ENCODE measurements at places on chromosomes 3 and 15.

DNA sequence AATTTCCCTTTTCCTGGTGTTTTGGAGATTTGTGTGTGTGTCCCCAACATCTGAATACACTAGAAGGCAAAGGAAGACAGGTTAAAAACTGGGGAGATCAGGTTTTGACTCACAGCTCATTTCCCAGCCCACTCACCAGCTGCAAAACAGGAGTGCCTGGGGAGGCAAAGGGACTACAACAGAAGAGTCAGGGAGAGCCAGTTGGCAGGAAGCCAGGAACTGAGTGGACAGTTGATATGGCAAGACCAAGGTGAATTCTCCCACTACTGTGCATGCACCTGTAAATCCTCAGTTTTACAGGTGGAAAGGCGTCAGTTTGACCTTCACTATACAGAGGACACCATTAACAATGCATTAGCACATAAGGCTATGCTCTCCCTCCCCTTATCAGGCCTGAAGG lies 901.5 kb upstream of the SEMA6D start:
- no peak for DNase-seq

DNA sequence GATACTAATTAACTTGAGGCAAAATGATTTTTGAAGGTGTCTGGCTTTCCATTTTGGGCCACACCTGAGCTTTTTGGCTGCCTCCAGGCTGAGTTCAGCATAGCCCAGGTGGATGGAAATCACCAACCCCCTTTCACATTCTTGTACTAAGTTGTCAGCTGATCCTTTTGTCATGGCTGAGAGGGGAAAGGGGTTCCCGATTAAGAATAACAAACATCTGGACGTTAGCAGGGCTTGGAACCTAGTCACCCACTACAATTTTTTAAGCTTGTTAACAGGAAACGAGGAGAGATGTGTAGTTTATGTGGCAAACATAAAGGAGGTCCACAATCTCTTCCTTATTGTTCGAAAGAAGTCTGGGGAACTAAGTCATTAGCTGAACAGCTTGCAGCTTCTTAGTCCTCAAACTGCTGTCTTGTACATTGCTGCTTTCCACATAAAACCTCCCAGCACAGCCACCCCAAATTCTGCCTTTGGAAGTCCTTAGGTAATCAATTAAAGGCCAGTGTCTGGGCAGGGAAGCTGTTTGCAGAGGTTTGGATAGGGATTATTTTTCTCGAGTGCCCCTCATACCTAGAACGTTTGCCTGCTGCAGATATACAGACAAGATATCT lies 5.0 kb downstream of the NR2F2 start:
- DNase-seq: no peak

DNA sequence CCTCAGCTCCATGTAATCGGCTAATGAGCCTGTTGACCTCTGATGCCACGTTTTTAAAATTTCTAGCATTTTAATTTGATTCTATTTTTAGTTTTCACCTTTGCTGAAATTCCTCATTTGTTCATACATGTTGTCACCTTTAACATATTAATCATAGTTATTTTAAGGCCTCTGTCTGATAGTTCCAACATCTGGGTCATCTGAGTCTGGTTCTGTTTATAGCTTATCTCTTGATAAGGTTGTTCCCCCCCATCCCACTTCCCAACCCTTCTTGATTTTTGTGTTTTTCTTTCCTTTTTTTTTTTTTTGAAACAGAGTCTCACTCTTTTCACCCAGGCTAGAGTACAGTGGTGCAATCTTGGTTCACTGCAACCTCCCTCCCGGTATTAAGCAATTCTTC lies 36.4 kb downstream of the MAP2K1 start:
- no peak for DNase-seq

GRCh38 chr15:88571153-88571851 lies 24.8 kb upstream of the DET1 start:
- no peak for DNase-seq

DNA sequence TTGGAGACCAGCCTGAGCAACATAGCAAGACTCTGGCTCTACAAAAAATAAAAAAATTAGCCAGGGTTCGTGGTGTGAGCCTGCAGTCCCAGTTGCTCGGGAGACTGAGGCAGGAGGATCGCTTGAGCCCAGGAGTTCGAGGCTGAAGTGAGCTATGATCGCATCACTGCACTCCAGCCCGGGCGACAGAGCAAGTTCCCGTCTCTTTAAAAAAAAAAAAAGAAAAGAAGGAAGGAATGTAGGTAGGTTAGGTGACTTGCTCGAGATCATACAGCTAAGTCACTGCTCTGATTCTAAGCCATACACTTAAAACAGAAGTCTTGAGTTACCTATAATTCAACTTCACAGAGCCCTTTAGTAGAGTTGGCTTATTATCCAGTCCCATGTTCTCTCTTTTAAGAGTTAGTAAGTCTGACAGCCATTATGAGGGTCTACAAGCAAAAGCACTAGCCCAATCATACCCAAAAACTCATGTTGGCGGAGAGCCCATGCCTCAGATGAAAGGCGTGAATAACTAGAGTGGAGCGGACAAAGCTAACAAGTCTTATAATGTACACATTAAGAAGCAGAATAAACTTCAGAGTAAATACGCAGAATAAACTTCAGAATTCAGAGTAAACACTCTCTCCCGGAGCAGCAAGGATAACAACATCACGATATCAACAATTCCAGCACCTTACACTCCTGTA lies 768 bp downstream of the AAGAB start:
- no peak for DNase-seq

- DNase-seq: no peak
These were observed 84.5 kb downstream of the MINAR1 start for GRCh38 chr15:79516646-79517045.

DNA sequence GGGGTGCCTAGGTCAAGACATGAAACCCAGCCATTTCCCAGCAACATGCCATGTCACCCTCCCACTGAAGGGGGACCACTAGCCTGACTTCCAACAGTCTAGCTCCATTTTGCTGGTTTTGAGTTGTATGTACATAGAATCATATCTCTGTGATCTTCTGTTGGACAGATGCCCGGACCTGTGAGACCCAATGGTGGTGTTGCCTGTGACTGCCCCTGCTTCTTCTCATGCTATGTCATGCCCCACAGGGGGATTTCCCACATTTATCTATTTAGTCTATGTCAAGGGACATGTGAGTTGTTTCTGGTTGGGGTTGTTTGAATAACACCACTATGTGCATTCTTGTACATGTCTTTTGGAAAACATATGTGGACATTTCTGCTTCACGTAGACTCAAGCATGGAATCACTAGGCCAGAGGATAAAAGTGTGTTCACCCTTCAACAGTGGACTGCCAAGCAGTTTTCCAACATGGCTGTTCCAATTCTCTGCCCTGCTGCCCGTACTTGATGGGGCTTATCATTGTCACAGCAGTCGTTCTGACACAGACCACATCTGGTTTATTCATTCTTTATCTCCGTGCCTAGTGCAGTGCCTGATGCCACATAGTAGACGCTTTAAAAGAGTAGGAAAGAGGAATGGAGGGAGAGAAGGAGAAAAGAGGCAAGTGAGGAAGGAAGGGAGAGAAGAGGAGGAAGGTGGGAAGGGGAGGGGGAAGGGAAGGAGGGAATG lies 114.4 kb downstream of the TPRA1 start:
- no peak for DNase-seq

DNA sequence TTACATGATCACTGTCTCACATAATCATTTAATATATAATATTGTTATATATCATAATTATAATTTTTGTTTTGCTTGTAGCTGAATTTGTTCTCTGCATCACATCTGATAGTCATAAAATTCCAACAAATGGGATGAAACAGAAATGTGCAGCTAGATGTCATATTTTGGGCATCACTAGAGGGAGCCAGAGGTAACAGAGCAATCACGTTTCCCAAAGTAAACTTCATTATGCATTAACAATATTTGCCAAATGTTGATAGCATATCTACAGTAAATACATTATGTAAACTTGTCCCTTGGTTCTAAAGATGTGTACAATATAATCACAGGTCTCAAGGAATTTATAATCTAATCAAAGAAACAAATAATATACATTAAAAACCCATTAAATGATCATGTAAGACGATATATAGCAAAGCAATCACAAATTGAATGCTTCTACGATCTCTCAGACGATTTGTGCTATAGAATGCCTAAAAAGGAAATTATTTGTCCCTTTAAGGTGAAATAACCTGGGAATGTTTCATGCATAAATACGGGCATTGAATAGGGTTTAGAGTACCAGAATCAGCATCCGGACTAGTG lies 234.2 kb upstream of the MCTP2 start:
- no peak for DNase-seq

- DNase-seq: no peak
These were observed 82.3 kb downstream of the RBPMS2 start for GRCh38 chr15:64693134-64693533.

DNA sequence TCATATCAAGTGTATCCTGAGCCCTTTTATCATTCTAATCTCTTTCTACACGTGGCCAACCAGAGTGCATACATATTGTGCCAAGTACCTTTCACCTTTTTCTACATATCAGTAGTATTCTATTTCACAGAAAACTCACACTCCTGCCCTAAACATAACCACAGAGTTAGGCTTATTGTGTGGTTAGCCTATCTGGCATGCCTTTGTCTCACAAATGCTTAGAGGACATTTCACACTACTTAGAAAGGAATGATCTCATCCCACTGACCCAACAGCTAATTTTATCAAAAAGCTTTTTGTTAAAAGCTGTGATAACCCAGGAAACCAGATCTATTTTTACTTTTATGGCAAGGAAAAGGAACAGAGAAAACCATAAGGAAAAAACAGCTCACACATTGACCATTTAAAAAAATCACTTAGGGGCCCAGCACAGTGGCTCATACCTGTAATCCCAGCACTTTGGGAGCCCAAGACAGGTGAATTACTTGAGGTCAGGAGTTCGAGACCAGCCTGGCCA lies 17.8 kb upstream of the MAP4 start:
- DNase-seq: no peak

DNA sequence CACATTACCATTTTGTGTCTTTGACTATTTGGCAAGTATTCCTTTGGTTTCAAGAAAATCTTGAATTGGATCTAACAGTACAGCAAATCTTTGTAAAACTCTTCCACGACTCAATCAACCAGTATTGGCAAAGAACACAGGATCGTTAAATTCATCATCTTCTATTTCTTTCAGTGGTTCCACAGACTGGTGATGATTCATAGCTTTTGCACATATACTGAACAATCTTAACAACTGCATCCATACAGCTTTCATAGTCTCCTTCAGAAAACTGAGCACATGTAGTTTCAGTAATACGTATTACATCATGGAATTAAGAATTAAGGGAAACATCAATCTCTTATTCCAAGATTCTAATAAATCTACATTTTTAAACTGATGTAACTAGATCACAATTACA lies 91.6 kb upstream of the LIPC start:
- no peak for DNase-seq

DNA sequence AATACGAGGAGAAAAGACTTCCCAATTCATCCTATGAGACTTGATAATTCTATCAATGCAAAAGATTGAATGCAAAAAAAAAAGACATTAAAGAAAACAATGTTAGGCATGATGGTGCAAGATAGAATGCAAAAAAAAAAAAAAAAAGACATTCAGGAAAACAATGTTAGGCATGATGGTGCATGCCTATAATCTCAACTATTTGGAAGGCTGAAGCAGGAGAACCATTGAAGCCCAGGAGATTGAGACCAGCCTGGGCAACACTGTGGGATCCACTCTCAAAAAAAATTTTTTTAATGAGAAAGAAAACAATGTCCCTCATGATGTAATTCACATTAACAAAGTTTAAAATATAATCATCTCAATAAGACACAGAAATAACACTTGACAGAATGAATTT lies 75.9 kb downstream of the MYO9A start:
- no peak for DNase-seq

DNA sequence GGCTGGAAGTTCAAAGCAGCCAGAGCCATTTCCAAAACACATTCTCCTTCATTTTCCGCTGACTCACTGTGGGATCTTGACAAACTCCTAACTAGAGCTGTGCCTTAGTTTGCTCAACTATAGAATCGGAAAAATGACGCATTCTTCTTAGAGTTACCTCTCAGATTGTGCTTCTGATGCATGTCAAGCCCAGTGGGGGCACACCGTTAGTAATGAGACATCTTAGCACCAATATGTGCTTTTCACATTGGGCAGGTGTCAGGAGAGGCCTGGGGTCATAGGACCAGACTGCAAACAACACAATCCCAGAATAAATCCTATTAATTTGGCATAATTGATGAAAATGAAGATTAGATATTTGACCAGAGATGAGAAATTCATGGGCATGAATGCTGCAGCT lies 71.3 kb upstream of the UBE3A start:
- DNase-seq: no peak

DNA sequence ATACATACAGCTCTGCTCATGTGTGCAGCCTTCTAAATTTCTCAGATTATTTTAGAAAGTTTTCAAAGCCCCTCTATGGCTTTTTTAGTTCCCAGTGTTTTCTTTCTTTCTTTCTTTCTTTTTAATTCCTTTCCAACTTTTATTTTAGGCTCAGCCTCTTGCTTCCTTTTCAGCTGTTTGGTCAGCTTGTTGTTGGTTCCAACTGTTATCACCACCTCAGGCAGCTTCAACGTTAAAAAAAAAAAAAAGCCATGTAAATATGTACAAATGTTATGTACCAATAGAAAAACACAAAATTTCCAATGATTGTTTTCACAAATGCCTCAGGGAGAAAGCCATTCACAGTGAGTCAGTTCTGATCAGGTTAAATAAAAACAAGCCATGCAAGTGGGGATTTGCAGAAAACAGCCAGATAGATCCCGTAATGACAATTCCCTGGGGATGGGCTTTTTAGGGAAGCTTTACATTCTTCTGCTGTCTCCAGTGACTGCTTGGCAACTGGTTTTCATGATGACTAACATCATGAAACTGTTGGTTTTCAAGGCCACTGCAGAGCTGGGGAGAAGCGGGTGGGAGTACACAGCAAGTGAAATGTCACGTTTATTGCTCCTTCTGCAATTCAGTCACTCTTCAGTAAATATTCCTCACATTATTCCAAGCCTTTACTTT lies 908.4 kb downstream of the EPHA3 start:
- no peak for DNase-seq

GRCh38 chr3:4992118-4992517 lies 12.9 kb downstream of the BHLHE40 start:
- no peak for DNase-seq

- DNase-seq: no peak
These were observed 9.5 kb downstream of the CA12 start for GRCh38 chr15:63372018-63372705.

DNA sequence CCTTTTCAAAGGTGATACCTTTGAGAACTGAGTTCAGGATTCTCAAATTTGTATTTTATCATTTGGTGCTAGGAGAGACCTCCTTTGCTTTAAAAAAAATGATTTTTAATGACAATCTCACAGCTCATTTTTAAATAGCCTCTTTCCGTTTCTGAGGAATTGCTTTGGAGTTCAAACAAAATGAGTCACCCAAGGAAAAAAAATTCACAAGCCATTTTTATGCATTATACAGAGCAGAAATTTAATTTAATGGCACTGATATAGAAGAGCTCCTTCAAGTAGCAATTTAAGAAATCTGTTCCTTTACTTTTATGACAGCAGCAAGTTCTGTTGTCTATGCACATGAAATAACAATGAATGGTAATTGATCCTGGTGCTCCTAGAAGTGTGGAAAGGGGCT lies 337.9 kb upstream of the KCNMB2 start:
- no peak for DNase-seq
